ENCODE measurements at places on chromosomes 11 and 22.

DNA sequence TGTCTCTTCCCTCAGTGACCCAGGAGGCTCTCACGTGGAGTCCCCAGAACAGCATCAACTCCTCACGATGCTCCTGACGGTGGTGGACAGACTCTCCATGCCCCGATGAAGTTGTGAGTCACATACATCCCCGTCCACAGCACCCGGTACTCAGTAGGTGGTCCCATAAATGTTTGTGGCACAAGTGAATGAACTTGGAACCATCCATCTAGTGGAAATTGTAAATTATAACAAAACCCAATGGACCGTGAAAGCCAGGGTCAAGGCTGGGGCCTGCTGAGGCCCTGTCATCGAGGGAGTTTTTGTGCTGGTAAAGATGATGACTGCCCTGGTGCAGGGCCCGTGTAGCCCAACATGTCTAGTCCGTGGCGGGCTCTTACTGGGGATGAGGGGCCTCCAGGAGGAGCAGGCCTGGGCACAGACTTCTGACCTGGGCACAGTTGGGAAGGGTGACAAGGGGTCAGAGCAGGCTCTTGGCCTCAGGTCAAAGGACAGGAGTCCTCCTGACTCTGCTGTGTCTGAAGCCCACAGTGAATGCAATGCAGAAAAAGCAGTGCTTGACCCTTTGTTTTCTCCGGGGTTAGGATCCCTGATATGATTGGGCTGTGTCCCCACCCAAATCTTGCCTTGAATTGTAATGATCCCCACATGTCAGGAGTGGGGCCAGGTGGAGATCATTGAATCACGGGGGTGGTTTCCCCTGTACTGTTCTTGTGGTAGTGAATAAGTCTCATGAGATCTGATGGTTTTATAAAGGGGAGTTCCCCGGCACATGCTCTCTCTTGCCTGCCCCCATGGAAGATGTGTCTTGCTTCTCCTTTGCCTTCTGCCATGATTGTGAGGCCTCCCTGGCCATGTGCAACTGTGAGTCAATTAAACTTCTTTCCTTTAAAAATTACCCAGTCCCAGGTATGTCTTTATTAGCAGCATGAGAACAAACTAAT lies 20.0 kb upstream of the SMIM38 start:
- no peak for DNase-seq

- no peak for DNase-seq
Observed at GRCh38 chr22:42797011-42797410, 60.1 kb downstream of the ARFGAP3 start.

DNA sequence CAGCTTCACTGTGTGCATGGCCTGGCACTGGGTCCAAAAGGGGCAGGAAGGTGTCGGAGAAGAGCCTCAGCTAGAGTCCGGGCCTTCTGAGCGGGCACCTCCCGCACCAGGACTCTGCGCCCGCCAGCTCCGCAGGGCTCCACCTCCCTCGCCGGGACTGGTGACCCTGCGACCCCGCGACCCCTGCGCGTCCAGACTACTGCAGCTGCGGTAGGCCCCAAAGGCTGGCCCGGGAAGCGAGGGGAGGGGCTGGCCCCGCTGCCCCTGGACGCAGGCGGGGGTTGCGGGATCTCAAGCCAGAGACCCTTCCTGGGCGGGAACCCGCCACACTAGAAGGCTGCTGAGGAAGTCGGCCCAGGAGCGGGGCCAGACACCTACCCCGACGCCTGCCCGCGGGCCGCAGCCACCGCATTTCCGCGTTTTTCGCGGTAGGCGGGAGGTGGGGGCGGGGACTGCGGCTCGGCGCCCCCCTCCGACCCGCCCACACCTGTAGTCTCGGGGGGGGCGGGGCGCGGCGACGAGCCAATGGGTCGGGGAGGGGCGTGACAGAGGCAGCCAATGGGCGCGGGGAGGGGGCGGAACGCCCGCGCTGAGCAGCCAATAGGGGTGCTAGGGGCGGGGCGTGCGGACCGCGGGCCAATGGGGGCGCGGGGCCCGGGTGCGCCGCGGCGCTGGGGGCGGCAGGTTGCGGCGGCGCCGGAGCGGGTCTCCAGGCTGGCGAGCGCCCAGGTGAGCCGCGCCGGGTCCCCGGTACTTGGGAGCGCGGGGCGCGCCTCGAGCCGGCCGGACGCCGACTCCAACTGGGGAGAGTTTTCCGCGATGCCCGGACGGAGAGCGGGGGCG lies at the start of the genes LMNTD2 and RASSF7:
LMNTD2 (minus strand) TSS at position 434 of the 843 bp plus-strand sequence; CDS start at position 412, 22 bp downstream.
RASSF7 (plus strand) TSS at position 666 of the 843 bp plus-strand sequence. CDS start 799 bp downstream, outside the sequence.
- DNase-seq = peak; percentile 85

GRCh38 chr11:67230406-67230805 lies 35.9 kb upstream of the GRK2 start:
- DNase-seq = no peak

DNA sequence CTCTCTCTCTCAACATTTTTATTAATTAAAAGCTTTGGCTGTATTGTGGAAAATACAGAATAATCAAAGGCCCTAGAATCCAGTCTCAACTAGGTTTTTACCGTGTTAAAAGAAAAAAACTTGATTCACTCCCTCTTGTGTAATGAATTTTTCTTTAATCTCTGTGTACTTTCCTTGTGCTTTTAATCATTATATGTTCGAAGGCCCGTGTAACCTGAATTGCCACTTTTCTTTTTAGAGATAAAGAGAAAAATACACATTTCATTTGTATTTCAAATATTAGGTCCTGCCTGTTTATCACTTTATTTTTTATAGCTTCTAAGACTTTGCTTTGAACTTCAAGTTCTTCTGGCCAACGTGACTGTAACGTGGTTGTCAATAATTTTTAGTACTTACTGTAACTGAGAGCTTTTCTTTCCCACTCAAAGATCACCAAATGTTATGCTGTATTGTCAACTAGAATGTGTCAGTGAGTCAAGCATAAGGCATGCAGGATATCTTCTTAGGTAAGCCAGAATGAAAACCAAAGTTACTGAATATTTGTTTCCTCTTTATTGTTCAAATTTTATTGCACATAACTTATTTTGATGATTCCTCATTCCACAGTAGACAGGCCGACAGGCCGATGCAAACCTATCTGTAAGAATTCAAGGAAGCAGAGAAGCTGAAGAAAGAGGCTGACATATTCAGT lies 23.3 kb upstream of the FAR1 start:
- no peak for DNase-seq

GRCh38 chr11:97398246-97398645 lies 1008.4 kb downstream of the JRKL start:
- DNase-seq = no peak

DNA sequence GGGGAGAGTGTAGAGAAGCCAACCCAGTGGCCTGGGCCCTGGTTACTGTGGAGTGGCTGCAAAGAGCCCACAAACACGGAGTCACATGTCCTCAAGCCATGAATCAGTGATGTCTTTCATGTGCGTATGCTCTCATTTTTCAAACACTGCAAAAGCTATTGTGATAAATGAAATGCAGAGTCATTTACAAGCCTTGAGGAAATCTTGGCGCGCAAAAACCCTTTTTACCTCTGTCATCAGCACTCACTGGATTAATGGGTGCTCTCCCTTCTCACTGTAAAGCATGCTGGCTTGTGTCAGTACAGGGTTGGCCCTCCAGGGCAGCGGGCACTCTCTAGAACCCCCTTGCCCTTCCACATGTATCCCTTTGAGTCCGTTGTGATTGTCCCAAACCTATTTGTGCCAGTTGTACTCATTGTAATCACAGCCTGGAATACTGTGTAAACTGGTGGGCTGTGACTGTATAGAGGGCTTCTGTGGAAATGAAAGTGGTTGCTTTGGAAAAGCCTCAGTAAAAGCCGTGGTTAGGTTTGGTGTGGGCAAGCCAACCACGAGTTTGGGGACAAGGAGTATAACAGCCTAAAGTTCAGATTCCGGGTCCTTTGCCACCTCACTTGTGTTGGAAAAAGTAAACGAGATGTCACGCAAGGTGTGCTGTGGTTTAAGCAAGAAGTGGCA lies 10.4 kb downstream of the GNAZ start:
- no peak for DNase-seq

GRCh38 chr11:111531687-111532364 lies 8.7 kb upstream of the LAYN start:
- DNase-seq = no peak

DNA sequence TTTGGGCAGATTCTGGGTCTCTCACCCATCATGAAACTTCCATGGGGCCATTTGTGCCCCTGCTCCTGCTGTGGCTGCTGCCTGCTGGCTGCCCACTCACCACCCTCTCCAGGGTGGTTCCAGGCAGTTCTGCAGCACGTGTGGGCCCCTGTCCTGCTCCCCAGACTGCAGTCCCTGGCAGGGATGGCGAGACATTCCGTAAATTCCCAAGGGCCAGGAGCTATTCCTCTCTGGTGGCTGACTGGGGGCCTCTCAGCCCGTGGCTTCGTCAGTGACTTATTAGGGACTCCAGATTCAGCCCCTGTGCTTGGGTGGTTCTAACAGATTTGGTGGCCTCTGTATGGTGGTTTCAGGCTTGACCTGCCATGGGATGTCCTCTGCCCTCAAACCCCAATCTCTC lies 3.9 kb upstream of the SLC22A8 start:
- no peak for DNase-seq

- no peak for DNase-seq
Observed at GRCh38 chr22:24240381-24240780, 4.5 kb downstream of the GGT5 start.

- DNase-seq = no peak
Observed at GRCh38 chr11:64581057-64581523, 9.9 kb upstream of the SLC22A12 start.

DNA sequence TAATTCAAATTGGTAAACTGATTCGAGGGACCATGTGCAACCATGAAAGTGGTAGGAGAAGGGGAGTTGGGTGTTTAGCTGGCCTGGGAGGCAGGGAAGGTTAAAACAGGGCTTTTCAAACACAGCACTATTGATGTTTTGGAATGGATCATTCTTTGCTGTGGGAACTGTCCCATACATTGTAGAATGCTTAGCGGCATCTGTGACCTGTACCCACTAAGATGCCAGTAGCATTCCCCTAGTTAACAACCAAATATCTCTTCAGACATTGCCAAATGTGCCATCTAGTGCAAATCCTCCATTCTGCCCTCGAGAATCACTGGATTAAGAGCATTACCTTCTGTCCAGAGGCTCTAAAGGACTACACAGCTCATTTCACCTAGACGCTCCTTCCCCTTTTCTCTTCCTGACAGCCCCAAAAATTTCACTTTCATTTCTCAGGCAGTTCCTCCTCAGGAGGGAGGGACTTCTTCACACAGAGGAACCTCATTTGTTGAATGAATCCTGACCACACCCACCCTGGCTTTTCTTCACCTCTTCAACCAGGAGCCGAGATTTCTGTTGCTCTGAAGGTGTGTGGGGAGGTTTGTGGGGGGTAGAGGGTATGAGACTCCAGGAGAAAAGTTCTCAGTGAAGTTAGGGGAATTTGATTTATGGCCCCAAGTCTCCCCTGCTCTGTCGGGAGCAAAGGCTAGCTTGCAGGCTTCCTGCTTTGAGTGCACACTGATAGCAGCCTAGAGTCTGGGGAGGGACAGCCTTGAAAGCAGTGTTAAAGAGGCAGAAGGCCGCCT lies at the start of gene TRIM34:
TRIM34 (plus strand) TSS at position 513 of the 791 bp plus-strand sequence. CDS start 7,331 bp downstream, outside the sequence.
- DNase-seq = peak; percentile 9

GRCh38 chr11:134074346-134074745 lies 5.5 kb downstream of the JAM3 start:
- no peak for DNase-seq

DNA sequence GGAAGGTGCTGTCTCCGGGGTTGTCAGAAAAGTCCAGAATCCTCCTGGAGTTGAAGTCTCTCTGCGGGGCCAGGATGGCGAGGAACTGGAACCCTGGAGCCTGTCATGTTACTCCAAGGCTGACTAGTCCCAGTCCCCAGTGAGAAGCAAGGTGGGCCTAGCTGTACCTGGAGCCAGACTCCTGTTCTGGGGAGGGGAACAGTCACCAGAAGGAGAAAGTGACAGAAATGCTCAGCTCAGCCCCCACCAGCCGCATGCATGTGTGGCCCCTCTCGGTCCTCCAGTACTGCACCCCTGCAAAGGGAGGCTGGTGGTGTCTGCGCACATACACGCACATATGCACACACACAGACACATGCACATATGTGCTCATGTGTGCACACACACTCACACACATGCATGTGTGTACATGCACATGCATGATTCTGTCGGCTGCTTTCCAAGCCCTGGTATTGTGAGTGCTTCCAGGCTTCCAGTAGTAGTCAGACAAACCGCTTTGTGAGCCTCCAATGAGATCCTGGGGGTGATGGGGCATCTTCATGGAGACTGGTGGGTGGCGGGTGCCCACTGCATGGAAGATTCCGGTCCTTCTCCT lies 54.3 kb downstream of the RTL6 start:
- DNase-seq = no peak

DNA sequence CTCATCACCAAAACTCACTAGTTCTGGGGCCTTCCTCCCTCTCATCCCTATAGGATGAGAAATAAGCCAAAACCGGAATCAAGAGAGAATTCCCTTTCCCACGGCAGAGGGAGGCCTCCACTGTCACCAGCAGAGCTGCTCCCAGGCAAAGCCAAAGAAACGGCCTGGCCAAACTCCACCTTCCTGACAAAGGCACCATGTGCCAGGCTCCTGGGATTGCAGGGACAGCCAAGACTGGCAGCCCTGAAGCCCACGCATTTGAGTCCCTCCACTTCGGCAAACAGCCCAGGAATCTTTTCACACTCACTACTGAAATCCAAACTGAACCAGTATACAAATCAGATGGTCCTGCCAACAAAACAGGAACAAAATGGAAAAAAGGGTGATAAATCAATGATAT lies 6.1 kb downstream of the SMCO4 start:
- peak; percentile 44 for DNase-seq

DNA sequence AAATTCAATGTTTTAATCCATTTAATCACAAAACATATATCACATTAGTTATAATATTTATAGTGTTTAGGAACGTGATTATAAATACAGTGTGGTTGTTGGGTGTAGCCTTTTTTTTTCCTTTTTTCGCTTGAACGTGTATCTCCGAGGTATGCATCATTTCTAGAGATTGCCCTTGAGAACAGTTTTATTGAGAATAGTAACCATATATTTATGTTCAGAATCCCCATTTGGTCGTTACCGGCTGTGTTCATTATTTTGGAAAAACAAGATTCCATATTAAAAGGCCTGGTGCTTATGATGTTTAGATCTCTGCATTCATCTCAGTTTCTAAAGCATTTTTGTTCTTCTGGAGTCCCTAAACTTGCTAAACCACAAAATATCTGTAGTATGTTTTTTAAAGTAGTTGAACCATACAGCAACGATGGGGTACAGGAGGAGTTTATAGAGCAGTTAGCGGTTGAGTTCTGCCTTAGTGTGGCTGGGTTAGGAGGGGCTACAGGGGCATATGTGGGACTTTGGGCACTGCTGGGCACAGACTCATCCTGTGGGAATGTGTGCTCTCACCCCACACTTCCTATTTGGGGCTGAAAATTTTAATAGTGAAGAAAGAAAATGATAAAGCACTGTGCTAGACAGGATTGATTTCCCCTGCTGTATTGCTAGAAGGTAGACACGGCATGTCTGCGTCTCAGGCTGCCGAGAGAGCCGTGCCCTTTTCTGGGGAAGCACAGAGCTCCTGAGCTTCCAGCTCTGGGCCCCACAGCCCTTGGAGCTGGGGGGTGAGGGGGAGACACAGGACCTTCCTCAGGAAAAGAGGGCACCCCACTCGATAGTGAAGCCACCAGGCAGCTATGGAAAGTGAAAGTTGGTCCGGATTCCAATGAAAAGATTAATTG lies 81.5 kb upstream of the PPARA start:
- no peak for DNase-seq

Measured in occipital lobe (tissue), 3 donors.